ENCODE measurements at places on chromosomes 6 and 20.

DNA sequence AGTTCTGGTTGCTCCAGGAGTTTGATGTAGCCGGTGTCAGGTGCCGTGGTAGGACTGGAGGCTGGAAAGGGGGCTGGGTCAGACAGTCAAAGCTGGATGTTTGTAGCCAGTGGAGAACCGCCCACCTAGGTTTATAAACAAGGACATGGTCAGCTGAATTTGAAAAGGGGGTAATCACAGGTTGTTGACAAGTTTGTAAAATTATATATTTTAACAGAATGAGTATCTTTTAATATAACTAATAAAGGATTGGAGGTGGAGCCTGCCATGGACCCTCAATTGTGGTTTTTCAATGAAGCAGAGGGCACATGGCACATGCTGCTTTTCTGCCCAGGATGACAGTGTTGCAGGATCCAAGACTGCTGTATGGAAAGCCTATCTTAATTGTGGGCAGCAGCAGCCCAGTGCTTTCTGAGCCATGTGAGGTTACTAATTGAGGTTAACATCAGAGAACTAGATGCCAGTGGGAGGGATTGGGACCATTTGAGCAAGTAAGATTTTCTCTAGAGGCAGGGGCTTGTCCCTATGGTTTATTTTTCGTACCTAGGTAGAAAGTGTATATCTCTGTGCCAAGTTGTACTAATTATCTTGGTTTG is 9.7 kb downstream of the HECA start:
- DNase-seq, result no peak

GRCh38 chr20:36062799-36063198 is 91.7 kb upstream of the EPB41L1 start:
- no peak for DNase-seq

GRCh38 chr20:57062696-57063270 is 203.7 kb downstream of the BMP7 start:
- DNase-seq, result no peak

GRCh38 chr6:51620971-51621370 is 466.4 kb downstream of the PKHD1 start:
- DNase-seq, result no peak

DNA sequence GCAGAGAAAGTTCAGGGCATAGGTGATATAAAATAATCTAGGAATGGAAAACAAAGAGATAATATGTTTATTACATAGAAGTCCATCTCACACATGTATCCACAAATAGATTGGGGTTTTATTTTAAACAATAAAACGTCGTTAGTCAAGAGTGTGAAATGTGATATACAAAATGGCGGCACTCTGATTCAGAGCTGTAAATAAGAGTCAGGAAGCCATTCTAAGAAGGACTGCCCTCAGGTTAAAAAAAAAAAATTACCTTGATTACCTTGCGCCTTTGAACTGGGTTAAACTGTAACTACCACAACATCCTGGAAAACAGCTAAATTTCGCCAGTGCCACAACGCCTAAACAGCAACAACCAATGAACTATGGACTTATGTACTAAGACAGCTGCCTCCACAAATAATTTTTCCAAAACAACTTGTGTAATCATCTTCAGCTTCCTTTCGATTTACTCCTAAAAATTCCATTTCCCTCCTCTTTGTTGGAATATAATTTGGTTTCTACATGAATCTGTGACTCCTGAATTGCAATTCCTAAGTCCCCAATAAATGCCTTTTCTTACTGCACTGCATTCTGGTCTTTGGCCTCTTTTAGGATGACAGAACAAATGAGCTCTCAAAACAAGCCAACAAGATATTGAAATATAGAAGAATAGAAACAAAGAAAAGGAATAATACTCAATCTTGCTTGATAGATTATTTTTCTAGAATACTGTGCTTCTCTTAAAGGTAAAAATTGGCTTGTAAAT is 1019.5 kb upstream of the MAP3K7 start:
- no peak for DNase-seq

DNA sequence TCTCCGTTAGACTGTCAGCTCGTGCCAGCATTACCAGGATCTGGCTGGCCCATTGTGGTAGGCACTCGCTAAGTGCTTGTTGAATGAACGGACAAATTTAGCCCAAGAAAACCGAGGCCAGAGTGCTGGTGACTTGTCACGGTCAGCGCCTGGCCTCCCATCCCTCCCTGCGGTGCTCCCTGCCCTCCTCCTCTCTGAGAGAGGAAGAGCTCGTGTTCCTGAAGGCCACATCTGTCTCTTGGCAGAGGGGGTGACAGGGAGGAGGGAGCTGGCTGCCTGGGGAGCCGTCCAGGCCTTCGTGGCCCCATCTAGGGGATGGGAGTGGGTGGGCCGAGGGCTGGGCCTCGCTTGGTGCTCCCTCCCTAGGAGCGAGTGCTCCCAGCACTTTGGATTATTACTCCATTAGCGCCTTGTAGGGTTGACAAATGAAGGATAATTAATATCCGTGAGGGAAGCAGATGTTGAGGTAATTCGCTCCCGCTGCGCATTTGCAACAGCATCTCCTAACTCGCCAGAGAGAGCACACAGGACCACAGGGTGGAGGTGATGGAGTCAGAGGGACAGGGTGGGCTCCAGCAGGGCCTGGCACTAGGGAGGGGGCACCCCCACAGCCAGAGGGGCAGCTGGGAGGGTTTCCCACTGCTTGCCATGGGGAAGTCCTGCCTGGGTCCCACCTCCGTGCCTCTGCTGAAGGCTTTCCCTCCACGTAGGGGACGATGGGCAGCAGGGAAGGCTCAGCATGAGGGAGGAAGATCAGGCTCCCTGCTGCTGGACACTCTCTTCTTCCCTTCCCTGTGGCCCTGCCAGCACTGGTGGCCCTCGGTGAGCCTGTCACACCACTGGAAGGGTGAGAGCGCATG is 37.0 kb downstream of the VSTM2L start:
- DNase-seq, result no peak

DNA sequence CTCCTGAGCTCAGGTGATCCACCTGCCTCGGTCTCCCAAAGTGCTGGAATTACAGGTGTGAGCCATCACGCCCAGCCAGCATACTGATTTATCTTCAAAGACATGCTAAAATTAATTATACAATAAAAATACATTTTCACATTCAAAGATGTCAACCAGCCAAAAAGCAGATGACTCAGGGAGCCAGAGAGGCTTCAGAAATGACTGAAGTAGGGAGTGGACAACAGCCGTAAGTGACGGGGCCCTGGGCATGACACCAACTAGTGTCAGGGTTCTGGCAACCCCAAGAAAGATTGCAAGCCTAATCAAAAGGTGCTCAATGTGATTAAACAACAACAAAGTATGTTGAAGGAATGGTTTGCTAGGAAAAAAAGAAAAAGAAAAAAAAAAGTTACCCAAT is 28.4 kb downstream of the GPLD1 start:
- DNase-seq, result no peak

GRCh38 chr6:144990784-144991183 is 705.6 kb downstream of the UTRN start:
- no peak for DNase-seq

GRCh38 chr6:135163440-135163738 is 17.7 kb upstream of the MYB start:
- DNase-seq, result no peak

DNA sequence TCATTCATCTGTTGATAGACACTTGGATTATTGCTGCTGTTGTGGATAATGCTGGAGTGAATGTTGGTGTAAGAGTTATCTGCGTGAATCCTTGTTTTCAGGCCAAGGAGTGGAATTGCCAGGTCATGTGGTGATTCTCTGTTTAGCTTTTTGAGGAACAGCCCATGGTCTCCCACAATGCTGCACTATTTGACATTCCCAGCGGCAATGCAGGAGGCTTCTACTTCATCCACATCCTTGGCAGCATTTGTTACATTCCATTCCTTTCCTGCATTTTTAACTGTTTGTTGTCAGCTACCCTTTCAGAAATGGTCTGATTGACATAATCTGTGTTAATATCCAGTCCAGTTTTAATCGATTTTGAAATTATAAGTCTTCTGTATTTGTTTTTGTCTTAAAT is 51.7 kb upstream of the CLDN20 start:
- no peak for DNase-seq

- DNase-seq, result no peak
Measured at GRCh38 chr6:5672581-5673011, 334.1 kb downstream of the NRN1 start.

GRCh38 chr20:12660918-12661317 is 347.9 kb upstream of the SPTLC3 start:
- no peak for DNase-seq

GRCh38 chr20:34566978-34567891 is 8.7 kb downstream of the MAP1LC3A start:
- DNase-seq, result no peak

- no peak for DNase-seq
Measured at GRCh38 chr6:165568326-165568725, 94.7 kb downstream of the PDE10A start.

DNA sequence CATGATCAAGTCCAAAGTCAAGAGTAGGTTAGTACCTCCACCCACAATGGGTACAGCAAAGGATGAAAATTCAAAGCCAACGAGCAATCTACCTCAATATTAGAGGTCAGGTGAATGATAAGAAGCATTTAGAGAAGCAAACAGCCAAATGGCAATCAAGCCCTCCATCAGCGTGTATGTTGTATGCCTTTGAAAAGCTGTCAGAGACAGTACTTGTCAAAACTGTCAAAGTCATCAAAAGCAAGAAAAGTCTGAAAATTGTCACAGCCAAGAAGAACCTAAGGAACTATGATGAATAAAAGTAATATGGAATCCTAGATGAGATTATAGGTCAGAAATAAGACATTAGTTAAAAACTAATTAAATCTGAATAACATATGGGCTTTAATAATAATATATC is 99.3 kb downstream of the PCSK2 start:
- DNase-seq, result no peak

DNA sequence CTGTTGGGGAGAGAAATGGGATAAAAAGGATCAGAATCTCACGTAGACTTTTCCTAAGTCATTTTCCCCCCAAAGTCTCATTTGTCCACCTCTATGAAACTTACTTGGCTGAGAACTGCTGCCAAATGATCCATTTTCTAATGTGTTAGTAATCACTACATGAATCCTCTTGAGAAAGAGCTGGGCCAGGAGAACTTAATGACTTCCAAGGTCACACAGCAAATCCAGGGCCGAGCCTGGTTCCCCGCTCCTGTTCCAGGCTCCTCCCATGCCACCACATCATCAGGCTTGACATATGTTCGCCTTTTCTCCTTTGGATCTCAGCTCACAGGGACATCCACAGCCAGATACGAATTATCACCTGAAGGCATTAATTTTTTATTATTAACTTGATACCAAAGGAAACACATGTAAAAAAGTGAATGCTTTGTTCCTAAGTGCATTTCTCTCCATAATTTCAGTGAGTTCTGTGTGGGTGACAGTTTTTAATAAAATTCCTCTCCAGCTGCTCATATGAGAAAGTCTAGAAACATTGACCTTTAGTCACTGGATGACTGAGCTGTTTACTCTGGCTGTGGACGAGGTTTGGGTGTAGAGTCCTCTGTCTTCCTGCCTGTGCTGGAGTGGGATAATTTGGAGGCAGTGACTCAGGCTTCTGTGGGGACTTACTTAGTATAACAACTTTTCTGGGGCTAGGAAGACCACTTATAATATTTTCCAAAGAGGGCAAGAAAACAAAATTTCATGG is 276.3 kb downstream of the PAX1 start:
- DNase-seq, result no peak

- DNase-seq, result no peak
Measured at GRCh38 chr6:168988280-168988679, 265.4 kb downstream of the THBS2 start.

GRCh38 chr6:55941702-55942101 is 66.3 kb upstream of the BMP5 start:
- DNase-seq, result no peak

DNA sequence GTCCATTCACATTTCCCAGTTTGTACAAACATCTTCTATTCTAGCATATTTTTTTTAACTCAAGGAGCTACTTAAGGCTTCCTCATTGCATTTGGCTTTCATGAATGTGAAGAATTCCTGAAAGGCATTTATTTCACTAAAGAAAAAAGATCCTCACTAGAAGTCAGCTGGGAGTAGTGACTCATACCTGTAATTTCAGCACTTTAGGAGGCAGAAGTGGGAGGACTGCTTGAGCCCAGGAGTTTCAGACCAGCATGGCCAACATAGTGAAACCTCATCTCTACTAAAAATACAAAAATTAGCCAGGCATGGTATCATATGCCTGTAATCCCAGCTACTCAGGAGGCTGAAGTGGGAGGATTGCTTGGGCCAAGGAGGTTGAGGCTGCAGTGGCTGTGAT is 30.9 kb upstream of the XRN2 start:
- no peak for DNase-seq

GRCh38 chr6:44041461-44042260 is 85.6 kb downstream of the MRPL14 start:
- DNase-seq, result no peak

- no peak for DNase-seq
Measured at GRCh38 chr6:105428342-105428957, 25.6 kb upstream of the PREP start.

DNA sequence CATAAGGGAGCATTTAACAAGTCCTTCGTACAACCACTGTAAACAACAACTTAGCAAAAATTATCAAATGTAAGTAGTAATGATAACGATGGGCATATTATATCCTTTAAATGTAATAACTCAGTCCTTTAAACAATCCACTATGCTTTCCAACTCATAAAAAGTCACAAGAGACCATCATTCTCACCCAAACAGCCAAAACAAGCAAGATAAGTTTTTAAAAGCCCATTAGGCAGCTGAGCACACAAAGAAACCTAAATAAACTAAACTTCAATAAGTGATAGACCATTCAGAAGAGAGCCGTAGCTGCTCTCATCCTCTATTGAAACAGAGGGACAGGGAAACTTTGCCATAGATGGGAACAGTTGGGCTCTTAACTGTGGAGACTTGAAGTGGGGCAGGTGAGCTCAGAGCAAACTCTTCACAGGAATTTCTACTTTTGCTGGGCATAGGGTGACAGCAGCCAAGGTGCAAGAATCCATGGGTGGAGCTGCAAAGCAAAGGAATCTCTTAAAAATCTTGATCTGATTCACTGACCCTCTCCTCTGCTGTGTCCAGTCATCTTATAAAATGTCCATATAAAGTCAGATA is 22.5 kb downstream of the RAB22A start:
- no peak for DNase-seq

DNA sequence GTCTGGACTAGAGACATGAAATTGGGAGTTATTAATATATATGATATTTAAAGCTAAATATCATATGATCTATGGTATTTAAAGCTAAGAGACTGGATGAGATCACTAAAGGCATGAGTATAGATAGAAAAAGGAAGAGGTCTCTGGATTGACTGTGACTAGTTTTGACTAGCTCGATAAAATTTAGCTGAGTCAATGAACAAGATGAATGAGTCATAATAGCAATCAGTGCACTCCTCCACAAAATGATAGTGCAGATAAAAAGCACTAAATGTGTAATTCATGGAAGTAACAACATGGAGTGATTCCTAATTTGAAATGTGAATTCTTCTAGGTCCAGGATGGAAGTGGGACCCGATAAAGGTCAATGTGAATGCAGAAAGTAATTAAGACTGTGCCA is 127.4 kb downstream of the PFDN4 start:
- no peak for DNase-seq

Measured in stimulated activated CD8-positive, alpha-beta memory T cell treated with anti-CD3 and anti-CD28 coated beads, Interleukin-7, amount 100 ng/mL, for 24 hours (primary cell).